Activated CD4-positive, alpha-beta T cell treated with anti-CD3 and anti-CD28 coated beads for 24 hours (primary cell): ENCODE measurements at places on chromosomes 2 and 18.

- no peak for DNase-seq
Observed at GRCh38 chr18:55753643-55754263, 165.8 kb upstream of the TCF4 start.

- DNase-seq, result no peak
Observed at GRCh38 chr18:39191931-39192330, 1626.3 kb upstream of the CELF4 start.

GRCh38 chr18:55319459-55320193, 268.4 kb downstream of the TCF4 start:
- DNase-seq, result no peak

DNA sequence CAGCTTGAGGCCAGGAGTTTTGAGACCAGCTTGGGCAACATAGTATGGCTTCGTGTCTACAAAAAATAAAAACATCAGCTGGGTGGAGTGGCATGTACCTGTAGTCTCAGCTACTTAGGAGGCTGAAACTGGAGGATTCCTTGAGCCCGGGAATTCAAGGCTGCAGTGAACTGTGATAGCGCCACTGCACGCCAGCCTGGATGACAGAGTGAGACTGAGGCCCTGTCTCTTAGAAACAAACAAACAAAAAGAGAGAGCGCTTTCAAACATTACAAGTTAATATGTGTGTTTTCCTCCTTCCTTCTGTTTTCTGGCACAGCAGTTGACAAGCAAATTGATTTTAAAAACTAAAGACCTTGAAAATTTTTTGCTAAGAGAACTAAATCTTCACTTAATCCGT, 9.9 kb downstream of the EPC2 start:
- DNase-seq, result no peak

DNA sequence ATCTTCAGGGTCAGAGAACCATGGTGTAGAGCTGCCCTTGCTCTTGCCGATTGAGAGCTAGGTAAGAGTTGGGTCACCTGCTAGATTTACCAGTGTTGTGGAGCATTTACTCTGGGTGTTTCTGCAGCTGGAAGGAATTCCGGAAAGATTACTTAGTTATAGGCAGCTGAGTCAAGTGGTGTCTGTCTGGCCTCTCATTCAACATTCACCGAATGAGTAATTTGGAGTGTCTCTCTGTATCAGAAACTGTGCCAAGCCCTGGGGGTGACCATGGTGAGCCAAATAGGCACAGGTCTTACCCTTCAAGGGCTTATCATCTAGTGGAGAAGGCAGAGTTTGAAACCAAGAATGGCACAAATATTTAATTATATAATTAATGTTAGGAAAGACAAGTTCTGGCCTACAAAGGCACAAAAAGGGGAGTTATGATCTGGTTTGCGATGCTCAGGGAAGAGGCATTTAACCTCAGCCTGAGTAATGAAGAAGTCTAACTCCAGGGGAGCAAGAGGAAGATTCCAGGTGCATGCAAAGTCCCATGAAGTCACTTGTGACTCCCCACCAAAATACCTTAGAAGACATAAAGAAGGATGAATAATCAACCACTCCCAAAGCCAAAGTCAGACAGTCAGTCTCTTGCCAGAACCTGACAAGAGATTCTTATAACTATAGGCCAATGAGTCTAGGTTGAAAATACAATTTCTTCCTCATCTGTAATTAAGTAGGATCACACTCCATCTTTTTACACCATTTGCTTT, 12.5 kb downstream of the SETBP1 start:
- DNase-seq, result no peak

DNA sequence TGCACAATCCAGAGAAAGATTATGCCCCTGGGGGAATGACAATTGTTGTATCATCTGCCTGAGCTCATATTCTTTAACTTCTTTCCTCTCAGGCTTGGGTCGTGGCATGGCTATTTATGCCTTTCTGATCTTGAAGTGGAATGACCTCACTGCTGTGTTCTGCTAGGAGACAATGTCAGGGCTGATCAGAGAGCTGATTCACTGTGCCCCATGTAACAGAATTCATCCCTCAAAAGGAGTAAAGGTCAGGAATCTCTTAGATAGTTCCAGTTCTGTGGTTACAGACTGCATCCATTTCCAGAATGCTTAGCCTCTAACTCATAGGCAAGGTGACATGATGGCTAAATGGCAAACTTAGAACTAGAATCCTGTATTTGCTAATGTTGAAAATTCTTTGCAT, 511.7 kb upstream of the CNTNAP5 start:
- DNase-seq, result no peak

- DNase-seq, result no peak
Observed at GRCh38 chr2:166944909-166945308, 56.6 kb downstream of the XIRP2 start.

GRCh38 chr2:108268001-108268400, 20.7 kb upstream of the SULT1C2 start:
- no peak for DNase-seq

- DNase-seq, result no peak
Observed at GRCh38 chr2:3604207-3604877, 9.4 kb downstream of the COLEC11 start.

- DNase-seq, result no peak
Observed at GRCh38 chr2:138536302-138536701, 34.7 kb downstream of the SPOPL start.

- no peak for DNase-seq
Observed at GRCh38 chr2:170985407-170985806, 56.4 kb downstream of the GORASP2 start.

- DNase-seq, result no peak
Observed at GRCh38 chr2:190452433-190452832, 44.3 kb downstream of the MFSD6 start.

DNA sequence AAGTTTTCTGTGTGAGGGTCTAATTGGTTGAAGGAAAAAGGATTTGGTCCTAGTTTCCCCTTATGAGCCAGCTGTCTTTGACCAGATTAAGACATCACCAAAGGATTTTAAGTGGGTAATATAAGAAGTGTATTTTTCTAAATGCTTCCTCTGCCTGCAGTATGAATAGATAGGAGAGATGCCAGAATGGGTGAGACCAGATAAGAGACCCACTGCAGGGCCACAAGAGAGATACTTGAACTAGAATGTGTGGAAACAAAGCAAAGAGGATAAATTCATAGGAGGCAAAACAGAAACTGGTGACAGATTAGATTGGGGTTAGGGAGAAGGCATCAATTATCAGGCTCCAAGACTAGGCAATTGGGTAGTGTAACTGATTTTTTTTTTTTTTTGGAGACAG, 1.1 kb upstream of the HDHD2 start:
- DNase-seq, result no peak

DNA sequence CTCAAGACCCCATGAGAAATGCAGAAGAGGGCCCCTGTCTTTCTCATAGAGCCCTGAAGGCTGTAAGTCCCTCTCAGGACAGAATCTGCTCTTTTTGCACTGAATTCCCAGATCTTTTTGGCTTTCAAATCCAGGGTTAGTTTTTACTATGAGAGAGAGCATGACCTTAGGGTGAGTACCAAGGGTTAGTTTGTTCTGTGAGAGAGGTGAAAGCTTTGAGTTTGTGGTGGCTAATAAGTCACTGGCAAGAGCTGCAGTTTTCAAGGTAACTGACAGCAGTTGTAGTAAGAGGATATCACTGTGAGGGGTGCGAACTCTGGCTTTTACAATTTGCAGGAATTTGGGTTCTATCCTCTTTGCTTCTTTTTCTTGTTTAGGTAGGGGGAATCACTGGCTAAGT, 248.4 kb upstream of the KCNH7 start:
- no peak for DNase-seq

DNA sequence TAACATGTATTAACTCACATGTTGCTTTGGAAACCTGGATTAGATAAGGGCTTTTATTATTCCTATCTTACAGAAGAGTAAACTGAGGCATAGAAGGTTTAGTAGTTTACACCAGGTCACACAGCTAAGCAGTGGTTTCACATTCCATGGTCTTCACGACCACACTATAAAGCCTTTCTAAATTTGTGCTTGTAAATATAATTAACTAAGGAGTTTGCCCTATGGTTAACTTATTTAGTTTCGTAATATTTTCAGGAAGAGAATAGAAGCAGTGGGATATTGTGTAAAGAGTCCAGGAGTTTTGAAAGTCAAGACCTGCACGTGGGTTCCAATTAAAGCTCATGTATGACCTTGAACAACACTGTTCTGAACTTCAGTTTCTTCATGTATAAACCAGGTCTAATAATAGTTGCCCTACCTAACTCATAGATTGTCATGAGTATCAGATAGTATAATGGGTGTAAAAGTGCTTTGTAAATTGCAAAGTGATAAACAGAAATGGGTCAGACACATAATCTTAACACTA, 19.5 kb upstream of the SOS1 start:
- no peak for DNase-seq

- no peak for DNase-seq
Observed at GRCh38 chr2:199025146-199025545, 432.6 kb downstream of the SATB2 start.

DNA sequence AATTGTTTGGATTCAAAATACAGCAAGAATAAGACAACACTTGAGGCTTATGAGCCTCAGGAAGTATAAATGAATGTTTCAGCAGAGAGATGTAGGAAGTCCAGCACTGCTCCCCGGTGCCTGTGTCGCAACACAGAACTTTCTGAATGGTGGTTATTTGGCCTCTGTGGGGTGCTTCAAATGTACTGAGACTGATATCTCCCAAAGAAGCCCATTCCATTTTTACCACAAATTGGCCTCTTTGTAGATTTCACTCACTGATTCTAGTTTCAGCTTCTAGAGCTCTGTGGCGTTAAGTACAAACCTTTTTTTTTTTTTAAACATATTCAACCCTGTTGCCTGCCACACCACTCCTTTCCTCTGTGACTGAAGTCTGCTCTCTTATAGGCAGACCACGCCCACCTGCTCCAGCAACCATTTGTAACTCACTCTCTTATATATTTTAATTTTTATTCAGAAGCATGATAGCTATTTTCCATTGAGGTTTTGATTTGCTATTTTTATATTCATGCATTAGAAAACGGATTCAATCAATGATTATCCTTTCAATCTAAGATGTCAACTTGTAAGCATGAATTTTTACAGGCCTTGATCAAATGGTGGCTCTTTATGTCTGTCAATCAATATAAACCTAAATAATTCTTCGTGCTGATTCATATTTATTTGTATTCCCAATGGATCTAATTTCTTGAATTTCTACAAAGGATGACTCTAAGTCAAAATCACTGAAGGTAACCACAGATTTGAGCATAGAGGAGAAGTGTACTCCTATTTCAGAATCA, 277.1 kb upstream of the CCDC68 start:
- no peak for DNase-seq

- DNase-seq, result no peak
Observed at GRCh38 chr2:111042772-111043771, 77.6 kb upstream of the BCL2L11 start.

- DNase-seq, result no peak
Observed at GRCh38 chr18:21191596-21192307, 50.3 kb upstream of the GREB1L start.

DNA sequence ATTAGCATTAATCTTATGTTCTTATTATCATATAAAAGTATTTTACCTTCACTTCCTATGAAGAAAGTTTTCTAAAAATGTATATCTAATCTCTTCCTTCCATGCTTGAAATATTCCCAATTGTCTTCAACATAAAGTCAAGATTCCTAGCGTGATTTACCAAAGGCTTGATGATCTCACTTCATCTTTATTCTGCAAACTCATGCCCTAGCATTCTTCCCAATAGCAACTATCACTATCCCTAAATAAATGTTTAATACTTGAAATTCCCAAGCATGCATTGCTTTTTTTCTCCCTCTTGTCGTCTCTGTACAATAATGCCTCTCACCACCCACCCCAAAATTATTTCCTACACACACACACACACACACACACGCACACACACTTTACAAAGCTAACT, 125.8 kb downstream of the VWC2L start:
- DNase-seq, result no peak

GRCh38 chr2:172859581-172860335, 124.1 kb downstream of the RAPGEF4 start:
- no peak for DNase-seq

DNA sequence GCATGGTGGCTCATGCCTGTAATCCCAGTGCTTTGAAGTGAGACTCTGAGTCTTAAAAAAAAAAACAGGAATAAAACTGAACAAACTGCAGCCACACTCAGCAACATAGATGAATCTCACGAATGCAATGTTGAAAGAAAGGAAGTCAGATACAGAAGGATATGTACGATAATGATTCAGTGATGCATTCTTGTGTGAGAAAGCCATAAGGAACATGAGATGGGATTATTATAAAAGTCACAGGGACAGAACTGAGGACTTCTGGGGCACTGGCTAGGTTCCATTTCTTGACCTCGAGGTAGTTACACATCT, 56.9 kb upstream of the SMAD2 start:
- no peak for DNase-seq
